ENCODE measurements at places on chromosomes 6 and 20. TPM values are rescaled to one million over a fixed set of nuclear protein-coding genes. Genes with fewer than 3 reads are reported as not detected.

The RPP40 gene
- total RNA-seq = 24.2 TPM

DNA sequence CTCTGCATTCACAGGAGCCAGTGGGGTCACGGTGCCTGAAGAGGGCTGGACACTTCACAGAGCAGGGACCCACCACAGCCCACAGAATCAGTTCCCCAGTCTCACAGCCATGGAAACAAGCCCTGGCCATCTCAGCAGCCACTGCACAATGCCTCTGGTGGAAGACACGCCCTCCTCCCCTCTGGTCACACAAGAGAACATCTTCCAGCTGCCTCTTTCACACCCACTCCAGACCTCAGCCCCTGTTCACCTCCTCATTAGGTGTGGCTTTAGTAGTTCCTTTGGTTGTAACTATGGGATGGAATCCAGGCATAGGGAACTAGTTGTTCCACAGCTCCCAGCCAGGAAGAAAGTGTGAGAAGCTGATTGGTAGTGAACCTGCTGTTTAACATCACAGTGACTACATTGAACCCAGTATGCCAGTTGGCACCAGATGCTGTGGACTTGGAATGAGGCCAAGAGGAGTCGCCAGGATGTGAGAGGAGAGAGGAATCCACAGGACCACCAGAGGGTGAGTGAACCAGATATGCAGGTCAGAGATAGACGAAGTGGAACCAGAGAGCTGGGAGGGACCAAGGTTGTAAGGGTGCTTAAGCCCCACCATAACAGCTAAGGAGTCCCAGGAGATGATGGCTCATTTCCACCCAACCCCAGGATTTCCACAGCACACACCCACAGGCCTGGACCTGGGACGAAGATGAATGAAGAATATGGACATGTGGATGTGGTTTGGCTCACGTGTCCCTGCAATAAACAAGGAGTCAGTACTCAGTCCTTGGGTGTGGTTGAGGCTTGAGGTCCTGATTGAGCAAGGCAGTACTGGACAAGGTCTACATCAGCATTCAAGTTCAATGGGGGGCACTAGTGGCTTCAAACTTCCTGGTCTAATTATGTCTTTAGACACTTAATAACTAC, 8.8 kb upstream of the BTN3A3 start:
- DNase-seq = no peak

DNA sequence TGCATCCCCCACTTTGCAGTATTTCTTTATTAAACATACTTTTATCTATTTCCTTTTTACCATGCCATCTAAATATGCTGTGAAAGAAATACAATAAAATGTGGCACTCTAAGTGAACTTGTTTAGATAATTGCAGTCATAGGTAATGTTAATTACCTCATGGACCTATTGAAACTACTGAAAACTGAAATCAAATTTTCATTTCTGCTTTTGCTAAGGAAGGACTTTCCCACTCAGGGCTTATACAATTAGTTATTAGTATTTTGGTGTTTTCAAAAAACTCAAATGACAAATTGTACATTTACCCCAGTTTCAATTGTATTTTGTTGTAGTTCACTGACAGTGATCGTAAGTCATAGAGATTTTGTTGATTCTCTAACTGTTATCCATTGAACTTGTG, 88.4 kb downstream of the ID4 start:
- DNase-seq = no peak

The DDX27 gene
- 59.1 TPM for total RNA-seq

DNA sequence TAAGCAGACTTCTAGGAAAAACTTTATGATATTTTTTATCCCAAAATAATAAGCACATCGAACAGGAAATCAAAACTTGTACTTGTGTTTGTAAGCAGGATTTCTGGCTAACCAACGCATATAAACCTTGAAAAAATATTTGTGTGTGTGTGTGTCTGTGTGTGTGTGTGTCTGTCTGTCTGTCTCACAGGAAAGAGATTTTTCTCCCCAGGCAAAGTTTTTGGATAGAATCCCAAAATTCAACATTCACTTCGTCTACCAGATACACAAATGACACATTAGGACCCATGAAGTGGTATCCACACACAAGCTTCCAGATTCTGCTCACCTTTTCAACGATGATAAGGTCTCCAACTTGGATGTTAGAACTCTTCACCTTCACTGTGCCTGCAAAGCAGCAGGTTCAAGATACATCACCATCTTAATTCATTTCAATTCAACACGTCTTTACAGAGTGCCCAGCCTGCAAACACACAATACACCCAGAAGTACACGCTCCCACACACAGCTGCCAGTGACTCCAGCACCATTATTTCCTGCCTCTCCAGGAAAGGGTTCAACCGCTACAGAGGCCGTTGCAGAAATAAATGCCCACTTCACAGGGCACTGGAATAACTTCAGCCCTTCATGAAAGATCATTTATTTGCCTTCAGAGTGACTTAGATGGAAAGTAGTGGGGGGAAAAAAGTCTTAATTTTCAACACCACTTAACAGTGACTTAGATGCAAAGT, 70.9 kb downstream of the ATP9A start:
- DNase-seq = no peak

GRCh38 chr6:115602466-115602865, 458.2 kb downstream of the FRK start:
- DNase-seq = no peak

DNA sequence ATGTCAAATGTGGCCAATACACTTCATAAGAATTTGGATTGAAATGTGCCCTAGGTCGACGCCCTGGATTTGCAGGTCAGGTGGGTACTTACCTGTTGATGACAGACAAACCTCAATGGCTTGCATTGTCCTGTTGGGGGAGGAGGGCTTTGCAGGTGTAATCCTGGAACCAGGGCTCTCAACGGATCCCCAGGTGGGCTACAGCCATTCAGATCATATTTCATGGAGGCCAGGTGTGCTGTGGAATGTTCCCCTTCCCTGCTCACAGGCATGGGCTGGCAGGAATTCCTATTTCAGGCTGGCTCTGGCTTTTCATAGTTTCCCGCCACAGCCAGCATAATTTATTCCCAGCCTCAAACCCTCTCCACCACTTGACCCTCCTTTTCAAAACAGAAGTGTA, 254.7 kb downstream of the SMOC2 start:
- DNase-seq = no peak

The GSTA4 gene
- total RNA-seq = 83.6 TPM

DNA sequence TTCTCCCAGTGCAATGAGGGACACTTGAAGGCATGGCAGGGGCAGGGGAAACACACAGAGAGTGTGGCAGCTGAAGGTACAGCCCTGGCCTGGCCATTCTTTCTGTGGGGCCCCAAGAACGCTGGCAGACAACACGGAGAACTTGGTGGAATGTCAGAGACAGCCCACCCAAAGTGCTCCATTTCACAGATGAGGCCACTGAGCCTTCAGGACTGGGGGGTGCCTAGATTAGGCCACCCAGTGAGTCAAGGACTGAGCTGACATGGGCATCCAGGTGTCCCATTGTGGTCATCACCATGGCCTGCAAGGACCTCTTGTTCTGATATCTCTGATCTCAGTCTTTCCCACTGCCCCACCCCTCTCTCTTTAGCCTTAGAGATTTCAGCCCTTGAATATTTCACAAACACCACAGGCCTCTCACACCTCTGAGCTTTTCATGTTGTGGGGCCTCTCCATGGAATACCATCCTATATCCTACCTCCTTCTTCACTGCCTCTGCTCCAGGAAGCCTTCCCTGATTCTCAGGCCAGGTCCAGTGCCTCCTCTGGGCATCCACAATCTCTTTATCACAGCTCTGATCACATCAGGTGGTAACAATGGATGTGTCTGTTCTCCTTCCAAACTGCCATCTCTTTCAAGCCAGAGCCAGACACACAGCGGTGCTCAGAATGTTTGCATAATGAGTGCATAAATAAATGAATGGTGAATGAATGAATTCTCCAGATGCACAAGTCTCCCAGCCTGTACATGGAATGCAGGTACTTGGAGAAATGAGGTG, 2.0 kb upstream of the RSPO4 start:
- DNase-seq = no peak

DNA sequence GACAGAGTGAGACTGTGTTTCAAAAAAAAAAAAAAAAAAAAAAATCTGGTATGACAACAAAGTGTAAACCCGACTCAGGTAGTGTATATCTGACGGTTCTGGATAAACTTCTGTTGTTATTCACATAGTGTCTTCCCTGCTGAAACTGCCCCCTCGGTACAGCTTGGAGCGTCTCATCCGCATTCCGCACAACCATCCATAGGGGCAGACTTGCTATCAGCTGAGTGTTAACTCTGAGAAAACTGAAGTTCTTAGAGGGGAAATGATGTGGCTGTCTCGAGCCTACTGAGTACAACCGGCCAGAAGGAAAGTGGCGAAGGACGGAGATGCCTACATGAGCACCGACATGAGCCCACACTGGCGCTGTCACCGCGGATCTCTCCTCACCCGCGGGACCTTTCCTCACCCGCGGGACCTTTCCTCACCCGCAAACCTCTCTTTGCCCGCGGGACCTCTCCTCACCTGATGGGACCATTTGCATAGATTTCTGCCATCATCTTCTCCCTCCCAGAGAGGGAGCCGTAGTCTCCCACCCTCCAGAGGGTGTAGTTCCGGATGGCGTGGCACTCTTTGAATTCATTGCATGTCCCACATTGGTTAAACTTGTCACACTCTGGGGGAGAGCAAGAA, 9.8 kb downstream of the CTSZ start:
- DNase-seq = no peak

- DNase-seq = no peak
Observed at GRCh38 chr6:5091210-5092069, 6.3 kb downstream of the PPP1R3G start.

GRCh38 chr6:36018339-36018738, 6.1 kb downstream of the SLC26A8 start:
- DNase-seq = no peak

Data from Caki2 (cell line).